ENCODE measurements at places on chromosomes 5 and 9. TPM values are rescaled to one million over a fixed set of nuclear protein-coding genes. Genes with fewer than 3 reads are reported as not detected.

TEX48 gene
- not detected for total RNA-seq

CAST gene
- total RNA-seq: 351 TPM

DNA sequence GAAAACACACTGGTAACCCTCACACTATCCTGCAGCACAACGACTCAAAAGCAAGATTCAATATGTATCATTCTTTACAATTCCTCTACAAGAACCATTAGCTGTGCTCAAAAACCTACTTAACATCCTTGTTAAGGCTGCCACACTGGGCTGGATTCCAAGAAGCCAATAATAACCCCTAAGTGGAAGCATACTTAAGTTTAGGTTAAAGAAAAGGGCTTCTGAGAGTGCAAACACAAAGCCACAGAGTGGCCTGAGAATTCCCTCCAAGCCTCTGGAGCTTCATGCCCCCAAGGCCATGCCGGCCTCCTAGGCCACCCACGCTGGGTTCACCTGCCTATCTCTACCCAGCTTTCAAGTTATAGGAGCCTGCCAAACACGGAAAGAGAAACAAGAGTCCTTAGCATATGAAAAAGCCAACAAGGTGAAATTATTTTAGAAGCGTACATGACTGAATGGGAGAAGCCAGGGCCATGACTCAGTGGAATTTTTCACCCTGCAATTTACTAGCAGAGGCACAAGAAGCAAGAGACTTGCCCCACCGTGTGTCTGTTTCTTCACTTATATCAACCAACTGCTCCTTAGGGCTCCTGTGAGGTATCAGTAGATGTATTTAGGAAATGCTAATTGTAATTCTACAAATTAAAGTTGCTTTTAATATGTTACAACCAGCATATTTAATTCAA lies 293.0 kb downstream of the SPOCK1 start:
- DNase-seq: no peak

DNA sequence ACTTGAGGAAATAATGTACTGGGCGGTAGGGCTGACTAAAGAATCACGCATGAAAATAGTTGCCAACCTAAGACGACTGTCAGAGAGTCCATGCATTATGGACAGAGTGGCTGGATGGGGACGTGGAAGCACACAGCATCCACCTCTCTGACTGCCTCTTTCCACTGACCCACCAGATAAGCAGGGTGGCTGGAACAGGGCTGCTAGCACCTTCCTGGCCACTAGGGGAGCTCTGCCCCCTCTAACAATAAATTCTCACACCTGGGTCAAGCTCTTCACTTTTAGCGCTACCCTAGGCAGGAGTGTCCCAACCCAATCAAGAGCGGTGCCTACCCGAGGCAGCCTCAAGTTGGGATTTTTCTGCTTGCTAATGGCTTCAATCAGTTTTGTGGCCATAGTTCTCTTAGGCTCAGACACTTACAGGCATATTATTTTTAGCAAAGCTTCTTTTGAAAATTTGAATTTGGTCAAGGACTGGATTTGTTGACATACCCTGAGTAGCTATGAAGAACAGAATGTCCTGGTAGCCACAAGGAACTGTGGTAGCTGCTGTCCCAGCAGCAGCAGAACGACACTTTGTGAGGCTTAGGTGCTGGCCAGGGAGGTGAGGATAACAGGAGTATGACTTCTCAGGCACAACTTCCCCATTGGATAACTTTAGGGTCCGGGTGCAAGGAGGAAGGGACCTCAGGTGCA lies 6.9 kb upstream of the TPM2 start:
- peak; percentile 68 for DNase-seq

- DNase-seq: peak; percentile 30
These were observed 67.4 kb downstream of the CDO1 start for GRCh38 chr5:115749016-115749415.

GRCh38 chr9:86541014-86541570 lies 186.9 kb upstream of the TUT7 start:
- DNase-seq: no peak

DNA sequence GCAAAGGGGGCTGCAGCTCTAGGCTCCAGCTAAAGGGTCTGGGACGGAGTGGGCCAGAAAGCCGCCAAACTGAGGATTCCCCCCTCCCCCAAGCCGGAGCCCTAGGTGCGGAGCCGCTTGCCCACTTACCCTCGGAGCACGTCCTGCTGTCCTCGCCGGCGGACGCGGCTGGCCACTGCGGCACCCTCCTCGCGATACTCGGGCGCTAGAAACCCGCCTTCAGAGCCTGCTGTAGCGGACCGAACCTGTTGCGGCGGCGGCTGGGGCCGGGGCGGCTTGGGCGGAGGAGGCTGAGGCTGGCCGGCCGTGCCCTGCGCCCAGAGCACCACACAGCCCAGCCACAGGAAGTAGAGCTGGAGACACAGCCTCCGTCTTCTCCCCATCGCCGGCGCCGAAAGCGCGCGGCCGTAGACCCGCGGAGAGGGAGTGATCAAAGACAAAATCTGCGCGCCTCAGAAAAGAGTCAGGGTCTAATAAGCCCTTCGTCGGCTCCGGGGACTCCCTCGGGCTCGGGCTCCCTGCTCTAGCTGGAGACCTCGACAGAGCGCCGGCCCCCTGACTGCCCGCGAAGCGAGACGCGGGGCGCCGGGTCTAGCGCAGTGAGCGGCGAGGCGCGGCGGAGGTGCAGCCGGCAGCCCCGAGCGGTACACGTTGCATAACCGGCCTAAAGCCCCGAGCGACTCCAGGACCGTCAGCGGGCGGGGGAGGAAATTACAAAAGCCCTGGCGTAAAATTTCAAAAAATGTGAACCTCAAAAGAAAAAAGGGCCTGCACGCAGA lies 635 bp downstream of the FBN2 start:
- DNase-seq: peak; percentile 67

DNA sequence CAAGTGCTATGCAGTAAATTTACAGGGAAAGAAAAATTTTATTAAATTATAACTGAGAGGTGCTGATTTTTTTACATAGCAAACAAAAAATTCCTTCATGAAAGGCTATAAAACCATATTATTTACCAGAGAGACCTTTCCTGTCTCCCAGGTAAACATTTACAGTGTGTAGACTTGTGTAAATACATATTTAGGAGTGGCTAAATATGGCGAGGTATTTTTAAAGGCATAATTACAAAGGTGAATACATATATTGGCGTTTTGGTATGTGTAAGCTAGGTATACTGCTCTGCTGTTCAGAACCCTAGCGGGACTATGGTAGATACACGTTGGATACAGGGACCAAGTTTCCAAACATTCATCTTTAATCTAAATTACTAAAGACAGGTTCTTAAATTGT lies 170.6 kb upstream of the MEF2C start:
- no peak for DNase-seq

- DNase-seq: no peak
These were observed 101.6 kb upstream of the SSBP2 start for GRCh38 chr5:81852291-81853029.

- no peak for DNase-seq
These were observed 13.2 kb downstream of the TSPAN17 start for GRCh38 chr5:176660530-176660859.

DNA sequence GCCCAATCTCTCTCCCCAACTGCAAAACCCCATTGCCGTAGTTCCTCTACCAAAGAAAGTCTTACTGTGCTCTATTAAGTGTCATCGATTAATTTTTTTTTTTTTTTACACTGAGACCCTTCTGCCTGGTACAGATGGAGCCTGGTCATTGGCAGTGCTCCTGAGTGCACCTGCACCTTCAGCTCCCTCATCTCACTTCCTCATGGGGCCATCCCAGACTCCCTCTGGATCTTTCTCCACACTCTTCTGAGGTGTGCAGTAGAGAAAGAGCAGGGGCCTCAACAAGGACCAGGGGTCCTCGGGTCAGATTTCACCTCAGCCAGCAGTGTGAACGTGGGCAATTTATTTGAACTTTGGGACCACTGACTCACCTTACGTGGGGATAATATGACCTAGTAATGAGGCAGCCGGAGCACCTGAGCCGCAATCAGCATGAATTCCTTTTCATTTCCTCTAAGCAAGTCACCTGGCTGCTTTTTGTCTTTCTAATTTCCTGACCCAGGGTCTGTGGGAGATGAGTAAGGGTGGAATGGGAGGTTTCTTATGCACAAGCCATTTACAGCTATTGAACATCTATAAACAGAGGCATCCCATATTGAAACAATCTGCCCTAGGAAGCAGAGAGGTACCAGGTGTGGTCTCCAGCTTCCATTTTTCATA lies 22.3 kb upstream of the GABRP start:
- no peak for DNase-seq

Data from MCF 10A (cell line).